ENCODE measurements at places on chromosomes 1 and 21.

GRCh38 chr21:46150073-46150472 lies 5.3 kb downstream of the FTCD start:
- no peak for DNase-seq

DNA sequence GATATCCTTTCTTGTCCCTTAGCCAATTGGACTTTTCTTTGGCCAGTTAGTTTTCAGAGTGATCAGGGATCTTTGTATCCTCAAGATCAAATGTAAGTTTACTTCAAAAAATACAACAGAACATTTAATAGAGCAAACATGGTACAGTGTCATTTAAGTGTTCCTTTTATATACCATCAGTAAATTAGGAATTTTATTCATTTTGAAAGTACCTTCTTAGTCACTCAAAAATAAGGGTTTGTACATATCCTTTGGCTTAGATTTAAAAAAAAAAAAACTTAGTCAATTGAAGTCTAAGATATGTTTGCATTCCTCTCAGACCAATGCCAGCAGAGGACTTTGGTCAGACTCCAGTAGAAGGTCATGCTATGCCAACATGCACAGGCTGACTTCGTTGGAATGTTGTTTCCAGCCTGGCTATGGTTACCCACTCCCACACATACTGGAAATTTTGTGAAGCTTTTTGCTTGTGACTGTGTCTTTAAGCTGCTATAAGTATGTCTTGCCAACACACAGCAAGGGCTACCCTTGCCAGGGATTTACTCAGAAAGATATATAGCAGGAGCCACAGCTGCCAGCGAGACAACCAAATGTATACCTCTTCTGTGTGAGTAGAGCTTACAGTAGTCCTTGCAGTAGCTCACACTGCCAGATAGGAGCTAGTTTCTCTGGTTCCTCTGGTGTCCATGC lies 81.5 kb upstream of the LRIF1 start:
- DNase-seq, result no peak

GRCh38 chr1:212236664-212237220 lies 48.5 kb upstream of the PPP2R5A start:
- no peak for DNase-seq

GRCh38 chr1:188904201-188904600 lies 1573.5 kb downstream of the BRINP3 start:
- DNase-seq, result peak; percentile 3

- no peak for DNase-seq
Observed at GRCh38 chr1:240193679-240194078, 102.0 kb downstream of the FMN2 start.

- DNase-seq, result no peak
Observed at GRCh38 chr1:102757363-102757762, 351.0 kb downstream of the COL11A1 start.

DNA sequence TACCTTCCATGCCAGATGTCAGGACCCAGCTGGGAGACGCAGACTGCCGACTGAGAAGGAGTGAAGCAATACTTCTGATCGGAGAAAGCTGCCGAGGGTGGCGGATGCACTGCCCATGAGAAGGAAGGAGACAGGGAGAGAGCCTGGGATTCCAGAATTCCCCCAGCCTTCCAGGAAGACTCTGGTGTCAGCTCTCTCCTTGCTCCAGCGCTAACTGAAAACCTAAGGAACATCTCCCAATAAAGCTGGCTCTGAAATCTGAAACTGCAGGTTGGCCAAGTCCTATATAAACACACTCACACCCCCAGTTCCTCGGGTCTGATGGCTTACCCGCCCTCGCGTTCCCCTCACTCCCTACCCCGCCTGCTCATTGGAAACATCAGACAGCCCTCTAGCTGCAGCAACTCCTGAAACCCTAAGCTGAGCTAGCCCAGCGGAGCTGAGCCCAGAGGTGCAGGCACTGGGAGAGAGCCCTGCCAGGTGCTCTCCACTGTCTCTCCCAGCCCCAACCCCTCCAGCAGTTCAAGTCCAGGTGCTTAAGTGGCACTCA lies 52.3 kb downstream of the PLEKHA6 start:
- peak; percentile 29 for DNase-seq

DNA sequence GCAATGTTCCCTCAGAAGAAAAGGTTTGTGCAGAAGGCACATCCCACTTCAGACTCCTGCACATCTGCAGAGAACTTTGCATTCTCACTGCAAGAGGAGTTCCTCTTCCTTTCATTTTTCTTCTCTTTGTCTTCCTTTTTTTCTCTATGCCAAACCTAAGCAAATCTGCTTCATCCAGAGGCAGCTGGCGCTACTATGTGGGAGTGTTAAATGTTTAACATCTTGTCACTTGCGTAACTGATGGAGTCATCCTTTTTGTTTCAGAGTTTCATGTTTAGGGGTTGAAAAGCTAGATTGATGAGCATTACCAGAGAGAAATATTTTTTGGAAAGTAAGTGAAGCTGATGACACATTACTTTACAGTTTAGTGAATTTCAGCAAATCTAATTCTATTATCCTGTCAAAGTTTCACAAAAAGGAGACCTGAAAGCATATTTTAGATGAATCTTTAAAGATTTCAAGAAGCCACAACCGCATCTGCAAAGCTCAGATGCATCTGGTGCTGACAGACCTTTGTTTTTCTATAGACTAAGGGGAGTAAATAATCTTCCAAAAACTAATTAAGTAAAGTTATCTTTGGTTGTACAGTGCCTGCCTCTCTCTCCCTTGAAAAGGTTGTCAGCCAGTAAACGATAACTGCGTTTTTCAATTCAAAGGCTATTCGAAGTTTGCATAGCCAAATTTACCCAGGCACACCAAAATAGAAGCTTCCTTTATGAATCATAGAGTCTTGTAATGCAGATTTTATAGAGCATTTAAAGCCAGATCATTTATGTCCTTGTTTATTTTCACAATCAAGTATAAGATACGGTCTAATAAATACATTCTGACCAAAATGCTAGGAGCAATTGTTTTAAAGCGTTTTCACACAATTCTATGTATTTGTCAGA lies 1.2 kb upstream of the LRRC53 start:
- DNase-seq, result no peak

GRCh38 chr1:41918450-41919043 lies at the start of gene HIVEP3:
TSS of gene HIVEP3 (minus strand) at chr1:41918922.
- DNase-seq, result peak; percentile 51

- no peak for DNase-seq
Observed at GRCh38 chr1:23084880-23085279, 65.6 kb downstream of the KDM1A start.

GRCh38 chr1:183827801-183828200 lies 22.9 kb downstream of the RGL1 start:
- DNase-seq, result no peak

DNA sequence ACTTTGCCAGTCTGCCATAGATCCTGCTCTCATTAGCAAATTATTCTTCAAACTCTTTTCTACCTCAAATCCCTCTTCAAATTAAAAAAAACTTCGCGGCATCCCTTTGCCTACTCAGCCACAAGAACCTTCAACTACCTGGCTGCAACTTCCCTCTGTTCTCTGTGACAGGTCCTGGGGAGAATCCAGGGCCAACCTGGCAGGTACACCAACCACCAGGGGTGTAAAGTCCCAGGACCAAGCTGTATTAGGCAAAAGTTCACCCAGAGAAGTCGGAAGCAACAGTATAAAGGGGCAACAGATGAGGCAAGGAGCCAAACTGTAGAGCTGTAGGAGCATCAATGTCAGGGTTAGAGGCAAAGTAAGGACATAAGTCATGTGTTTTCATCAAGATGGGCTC lies 18.3 kb upstream of the ITLN2 start:
- no peak for DNase-seq

DNA sequence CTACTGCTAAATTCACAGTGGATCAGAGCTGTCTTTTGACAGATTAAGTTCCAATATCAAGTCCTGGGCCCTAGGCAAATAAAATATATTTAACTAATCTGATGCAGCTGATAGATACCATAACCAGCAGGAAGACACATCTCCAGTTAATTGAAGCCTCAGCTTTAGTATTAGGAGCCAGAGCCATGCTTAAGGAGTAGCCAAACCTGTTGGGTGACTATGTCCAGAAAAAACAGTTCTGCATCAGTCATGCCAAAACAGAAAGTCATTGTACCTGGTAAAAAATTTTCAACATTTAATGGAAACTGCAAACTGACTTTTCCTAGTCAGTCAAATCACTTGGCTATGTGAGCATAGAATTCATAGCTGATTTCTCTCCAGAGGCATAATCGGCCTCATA lies 200.5 kb upstream of the RUNX1 start:
- no peak for DNase-seq

DNA sequence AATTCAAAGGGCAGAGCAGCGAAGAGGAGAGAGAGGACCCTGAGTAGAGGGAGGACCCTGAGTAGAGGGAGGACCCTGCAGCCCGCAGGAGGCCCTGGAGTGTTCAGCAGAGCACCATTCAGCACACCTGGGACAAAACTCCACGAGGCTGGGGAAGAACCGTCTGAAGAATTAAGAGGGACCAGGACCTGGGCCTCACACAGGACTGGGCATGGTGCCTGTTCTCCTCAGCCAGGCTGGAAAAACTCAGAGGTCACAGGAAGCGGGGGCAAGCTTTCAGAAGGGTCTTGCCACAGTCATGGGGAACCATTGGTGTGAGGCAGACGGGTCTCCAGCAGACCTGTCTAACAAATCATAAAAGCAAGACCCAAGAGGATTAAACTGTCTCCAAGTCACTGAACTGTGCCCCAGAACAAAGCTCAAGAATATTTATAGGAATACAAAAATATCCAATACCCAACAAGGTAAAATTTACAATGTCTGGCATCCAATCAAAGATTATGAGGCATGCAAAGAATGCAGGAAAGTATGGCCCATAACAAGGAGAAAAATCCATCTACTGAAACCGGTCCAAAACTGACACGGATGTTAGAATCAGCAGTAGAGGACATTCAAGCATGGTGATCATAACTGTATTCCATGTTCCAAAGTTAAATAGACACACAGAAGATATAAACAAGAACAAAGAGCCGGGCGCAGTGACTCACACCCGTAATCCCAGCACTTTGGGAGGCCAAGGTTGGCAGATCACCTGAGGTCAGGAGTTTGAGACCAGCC lies 30.6 kb downstream of the MORN1 start:
- DNase-seq, result no peak

DNA sequence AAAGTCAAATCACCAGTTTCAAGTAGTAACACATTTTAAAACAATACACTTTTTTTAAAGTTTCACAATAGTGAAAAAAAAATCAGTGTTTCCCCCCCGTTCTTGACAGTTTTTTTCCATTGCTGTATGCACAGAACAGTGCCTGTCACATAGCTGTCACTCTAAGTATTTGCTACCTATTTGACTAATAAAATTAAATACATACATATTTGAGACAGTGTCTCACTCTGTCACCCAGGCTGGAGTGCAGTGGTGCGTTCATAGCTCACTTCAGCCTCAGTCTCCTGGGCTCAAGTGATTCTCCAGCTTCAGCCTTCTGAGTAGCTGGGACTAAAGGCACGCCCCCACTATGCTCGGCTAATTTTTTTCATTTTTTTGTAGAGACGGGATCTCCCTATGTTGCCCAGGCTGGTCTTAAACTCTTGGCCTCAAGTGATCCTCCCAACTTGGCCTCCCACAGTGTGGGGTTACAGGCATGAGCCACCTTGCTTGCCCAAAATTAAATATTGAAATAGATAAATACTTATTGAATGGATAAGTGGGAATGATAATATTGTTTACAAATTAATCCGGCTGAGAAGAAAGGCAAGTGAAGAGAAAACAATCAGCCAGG lies 12.6 kb upstream of the RHBG start:
- DNase-seq, result no peak

GRCh38 chr1:237528545-237528944 lies 362.2 kb downstream of the ZP4 start:
- DNase-seq, result no peak

DNA sequence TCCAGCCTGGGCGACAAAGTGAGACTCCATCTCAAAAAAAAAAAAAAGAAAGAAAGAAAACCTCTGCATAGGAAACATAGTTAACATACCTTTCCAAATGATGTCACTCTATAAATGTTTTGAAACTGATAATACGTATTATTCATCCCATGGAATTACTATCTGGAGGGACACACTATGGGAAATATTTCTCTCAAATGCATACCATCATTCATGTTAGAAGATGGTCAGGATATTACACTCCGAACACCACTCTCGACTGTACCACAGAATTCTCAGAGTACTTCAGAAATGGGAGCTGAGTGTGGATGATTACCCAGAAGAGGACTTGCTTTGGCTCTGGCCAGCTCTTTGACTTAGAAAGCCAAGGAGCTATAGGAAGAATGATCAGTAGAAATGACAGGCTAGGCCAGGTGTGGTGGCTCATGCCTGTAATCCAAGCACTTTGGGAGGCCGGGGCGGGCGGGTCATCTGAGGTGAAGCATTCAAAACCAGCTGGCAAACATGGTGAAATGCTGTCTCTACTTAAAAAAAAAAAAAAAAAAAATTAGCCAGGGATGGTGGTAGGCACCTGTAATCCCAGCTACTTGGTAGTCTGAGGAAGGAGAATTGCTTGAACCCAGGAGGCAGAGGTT lies 5.2 kb upstream of the LIN28A start:
- DNase-seq, result no peak

DNA sequence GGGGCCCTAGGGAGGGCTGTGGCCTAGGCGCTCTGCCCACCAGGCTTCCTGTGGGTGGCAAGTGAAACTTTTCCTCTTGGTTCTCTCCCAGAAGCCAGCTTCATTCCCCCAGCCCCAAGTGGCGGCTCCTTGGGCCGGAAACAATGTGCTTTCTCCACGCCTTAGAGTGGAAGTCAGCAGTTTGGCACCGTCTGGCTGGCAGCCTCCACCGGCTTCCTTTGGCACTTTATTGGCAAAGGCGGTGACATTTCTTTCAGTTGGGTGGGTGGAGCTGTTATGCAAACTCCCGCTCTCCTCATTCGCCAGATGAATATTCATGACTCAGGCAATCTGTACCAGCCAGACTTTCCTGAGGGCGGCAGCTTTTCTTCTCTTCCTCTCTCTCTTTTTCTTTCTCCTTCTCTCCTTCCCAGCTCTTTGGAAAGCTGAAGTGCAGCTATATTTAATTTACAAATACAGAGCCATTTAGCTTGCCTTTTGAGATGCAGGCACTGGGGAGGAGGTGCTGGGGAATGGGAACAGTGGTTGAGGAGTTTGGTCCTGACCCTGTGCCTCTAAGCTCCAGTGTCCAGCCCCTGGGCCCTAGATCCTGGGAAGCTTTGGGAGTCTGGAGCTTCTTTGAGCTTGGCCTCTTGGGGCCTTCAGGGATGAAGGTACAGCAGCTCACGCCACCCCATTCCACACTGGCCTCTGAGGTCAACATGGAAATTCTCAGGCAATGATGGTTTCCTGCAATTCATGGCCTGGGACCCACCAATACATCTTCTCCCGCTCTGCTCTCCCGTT lies 67.8 kb upstream of the POU3F1 start:
- DNase-seq, result no peak

GRCh38 chr1:21028520-21029145 lies 148.1 kb downstream of the EIF4G3 start:
- no peak for DNase-seq

GRCh38 chr1:109877317-109877771 lies 33.3 kb upstream of the CSF1 start:
- DNase-seq, result peak; percentile 37

GRCh38 chr1:43426221-43426620 lies 27.5 kb downstream of the HYI start:
- DNase-seq, result no peak

GRCh38 chr1:200890027-200890426 lies 4.7 kb upstream of the INAVA start:
- DNase-seq, result no peak

DNA sequence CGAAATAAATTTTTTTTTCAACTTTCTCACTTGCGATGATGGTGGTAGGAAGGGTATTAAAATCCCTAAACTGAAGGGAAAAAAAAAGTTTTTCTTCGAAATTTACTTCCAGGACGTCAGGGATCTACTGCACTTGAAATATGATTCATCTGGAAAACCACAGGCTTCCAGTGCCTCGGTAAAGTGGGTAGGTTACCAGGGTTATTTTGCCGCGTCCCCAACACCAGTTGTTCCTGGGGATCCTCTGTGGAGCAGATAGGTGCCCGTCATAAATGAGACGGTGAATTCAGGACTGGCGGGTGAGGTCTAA lies 773 bp downstream of the RABIF start:
- DNase-seq, result no peak
